ENCODE measurements at places on chromosomes 6 and 20.

- DNase-seq, result no peak
Observed at GRCh38 chr6:7432391-7433120, 42.9 kb downstream of the RIOK1 start.

GRCh38 chr6:138955262-138955661, 32.8 kb downstream of the REPS1 start:
- DNase-seq, result no peak

DNA sequence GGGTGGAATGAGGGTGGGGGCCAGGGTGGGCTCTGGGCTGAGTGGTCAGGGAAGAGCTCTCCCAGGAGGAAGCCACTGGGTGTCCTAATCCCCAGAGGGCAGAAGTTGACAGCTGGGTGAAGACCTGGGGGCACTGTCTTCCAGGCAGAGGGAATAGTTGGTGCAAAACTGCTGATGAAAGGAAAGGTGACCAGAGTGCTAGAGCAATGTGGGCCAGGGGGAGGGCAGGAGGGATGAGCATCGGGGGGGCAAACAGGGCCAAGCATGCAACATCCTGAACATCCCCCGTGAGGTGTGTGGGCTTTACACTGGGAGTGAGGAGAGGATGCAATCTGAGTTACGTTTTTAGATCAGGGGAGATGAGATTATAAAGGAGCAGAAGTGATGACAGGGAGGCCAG, 97.8 kb downstream of the NOL4L start:
- DNase-seq, result no peak

DNA sequence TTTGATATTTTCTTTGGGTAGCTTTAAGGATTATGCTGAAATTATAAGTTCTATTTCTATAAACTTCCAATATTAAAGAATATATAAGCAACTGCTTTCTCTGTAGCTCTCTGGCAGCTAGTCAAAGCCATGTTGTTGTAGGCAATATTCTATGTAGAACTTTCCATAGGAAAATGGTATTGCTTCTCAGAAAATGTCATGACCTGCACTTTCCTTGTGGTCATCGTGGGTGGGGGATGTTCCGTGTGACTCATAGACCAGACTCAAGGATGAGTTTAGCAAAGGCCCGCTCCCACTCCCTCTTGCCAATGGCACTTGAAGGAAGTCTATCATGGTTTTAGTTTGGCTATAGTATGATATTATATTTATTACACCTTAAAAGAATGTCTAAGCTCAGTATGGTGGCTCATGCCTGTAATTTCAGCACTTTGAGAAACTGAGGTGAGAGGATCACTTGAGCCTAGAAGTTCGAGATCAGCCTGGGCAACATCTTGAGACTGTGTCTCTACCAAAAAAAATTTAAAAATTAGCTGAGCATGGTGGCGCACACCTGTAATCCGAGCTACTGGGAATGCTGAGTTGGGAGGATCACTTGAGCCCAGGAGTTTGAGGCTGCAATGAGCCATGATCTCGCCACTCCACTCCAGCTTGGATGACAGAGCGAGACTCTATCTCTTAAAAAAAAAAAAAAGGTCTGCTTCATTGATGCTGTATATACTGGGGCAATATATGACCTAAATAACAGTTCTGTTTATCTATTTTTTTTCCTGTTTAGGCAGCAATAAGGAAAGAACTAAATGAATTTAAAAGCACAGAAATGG, 36.6 kb upstream of the LTV1 start:
- DNase-seq, result peak; percentile 2

DNA sequence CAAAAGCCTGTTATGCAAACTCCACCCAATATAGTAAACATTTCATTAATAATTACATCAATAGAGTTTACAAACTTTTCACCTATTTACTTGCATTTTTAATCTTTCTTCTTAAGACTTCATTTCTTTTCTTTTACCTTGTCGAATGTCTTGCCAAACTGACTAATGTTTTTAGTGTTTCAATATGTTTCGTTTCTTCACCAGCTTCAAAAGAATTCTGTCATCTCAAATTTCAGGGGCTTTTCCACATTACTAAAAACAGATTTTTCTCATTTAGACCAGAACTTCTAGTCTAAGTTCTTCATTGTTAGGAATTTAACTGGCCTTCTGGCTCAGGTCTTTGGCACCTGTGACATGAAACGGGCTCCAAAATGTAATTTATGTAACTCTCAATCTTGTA, 196.5 kb downstream of the ARHGAP18 start:
- DNase-seq, result no peak

DNA sequence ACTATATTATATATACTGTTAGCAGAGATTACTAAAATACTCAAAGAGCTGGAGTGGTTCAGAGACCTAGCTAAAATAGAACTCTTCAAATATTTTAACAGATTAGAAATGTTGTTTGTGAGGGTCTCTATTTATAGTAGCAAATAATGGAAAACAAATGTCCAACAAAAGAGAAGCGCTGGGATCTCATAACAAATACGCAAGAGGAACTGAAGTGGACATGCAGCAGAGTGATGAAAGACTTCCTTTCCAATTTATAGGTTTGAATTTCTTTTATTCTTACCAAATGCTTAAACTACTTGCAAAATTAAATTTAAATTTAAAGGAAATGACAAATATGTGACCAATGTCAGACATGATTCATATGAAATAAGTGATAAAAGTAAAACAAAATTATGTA, 49.9 kb downstream of the PIGU start:
- DNase-seq, result no peak

GRCh38 chr20:59824711-59825562, 108.5 kb downstream of the SYCP2 start:
- no peak for DNase-seq

GRCh38 chr6:34506718-34507117, 40.8 kb downstream of the PACSIN1 start:
- no peak for DNase-seq

DNA sequence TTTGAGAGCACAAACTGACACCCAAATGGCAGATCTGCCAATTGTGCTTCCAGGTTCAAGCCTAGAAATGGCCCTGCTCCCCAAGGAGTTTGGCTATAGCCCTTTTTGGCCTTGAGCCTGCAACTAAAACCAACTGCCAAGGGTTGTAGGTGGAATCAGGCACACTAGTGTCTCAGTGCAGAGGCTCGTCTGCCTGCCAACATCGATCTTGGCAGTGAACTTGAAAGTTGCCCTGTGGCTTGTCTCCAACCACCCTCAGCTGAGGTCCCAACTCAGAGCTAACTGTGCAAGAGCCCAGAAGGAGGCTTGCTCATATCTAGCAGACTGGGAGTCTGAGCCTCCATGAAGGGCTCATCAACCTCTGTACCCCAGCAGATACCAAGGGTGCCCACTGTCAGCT, 92.7 kb upstream of the GLP1R start:
- DNase-seq, result no peak

- no peak for DNase-seq
Observed at GRCh38 chr6:13252790-13253189, 75.5 kb downstream of the TBC1D7 start.

DNA sequence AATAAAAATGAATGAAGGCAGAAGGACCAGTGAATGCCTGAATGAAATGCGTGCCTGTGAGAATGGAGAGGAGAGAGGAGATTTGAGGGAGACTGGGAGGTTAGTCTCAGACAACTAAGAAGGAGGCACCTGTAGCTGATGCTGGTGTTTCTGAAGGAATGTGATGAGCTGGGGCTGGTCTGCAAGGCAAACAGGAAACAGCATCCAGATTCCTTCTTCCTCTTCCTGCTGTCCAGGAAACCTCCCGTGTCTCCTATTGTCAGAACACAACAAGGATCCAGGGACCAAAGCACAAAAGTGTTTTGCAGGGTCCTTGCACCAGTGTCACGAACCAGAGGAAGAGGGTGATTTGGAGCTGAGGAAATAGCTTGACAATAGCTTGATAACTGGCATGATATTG, 50.4 kb upstream of the TAB2 start:
- DNase-seq, result no peak

GRCh38 chr6:44049163-44049988, 77.9 kb downstream of the MRPL14 start:
- DNase-seq, result no peak

DNA sequence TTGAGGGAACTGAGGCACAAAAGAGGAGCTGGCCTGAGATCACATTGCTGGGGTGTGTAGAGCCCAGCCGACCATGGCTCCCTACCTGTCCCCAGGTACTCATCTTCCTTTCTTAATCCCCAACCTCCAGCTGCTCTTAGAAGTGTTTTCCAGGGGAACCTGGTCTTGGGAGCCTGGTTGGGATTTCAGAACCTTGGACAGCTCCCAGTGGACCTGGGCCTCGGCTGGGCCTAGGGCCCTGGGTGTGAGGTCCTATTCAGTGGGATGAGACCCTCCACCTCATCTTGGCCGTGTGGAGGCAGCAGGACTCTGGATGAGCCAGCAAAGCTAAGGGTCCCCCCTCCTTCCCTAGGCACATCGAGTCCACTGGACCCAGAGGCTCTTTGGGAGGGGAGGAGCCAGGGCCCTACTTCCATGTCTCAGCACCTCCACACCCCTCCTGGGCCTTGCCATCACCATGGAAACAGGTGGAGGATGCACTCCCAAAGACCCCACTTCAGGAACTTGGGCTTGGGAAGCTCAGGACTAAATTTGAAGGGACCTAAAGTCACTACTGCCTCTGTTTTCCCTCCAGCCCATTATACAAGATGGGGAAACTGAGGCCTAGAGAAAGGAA, 38.5 kb downstream of the DLGAP4 start:
- DNase-seq, result peak; percentile 5

- peak; percentile 2 for DNase-seq
Observed at GRCh38 chr6:80214436-80215022, 108.1 kb downstream of the BCKDHB start.

DNA sequence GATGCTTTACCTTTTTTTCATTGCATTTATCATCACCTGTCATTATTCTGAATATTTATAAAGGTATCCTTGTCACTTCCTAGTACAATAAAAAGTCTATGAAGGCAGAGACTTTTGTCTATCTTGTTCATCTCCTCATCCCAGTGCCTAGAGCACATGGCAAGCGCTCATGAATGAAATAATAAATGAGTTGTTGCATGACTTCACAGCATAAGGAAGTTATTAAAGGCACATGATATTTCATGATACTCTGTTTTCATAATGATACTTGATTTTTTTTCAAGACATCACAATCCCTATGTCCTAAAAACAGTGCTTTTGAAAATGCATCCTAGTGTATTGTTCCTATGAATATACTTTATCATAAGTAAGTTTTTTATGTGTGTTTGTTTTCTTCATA, 310.6 kb upstream of the RSPO3 start:
- no peak for DNase-seq

DNA sequence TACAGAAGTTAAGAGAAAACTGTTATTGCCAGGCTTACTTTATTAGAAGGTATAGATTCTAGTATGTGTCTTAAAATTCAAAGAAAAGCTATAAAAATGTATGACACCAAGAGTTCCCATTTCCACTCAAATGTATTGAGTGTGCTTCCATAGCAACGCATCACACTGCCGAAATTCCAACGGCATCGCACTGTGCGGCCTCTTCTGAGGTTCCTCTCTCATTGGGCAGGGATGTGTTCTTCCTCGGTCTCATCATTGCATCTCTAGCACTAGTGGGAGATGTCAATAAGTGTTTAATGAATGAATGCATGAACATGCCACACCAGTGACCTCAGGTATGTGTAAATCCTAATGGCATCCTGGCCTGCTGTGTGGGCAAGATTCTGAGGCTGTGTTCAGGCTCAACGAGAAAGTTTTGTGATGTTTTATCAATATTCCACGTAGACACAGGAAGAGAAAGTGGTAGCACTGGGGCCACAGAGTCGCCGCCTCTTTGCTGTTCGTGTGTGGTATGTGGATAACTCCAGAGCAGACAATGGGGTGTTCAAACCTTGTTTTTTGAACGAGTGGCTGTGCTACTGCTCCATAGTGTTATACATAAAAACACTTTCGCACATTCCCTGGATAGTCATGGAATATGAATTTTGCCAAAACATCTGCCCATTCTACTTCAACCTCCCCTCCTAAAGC, 171.6 kb downstream of the ADGB start:
- DNase-seq, result peak; percentile 3

- no peak for DNase-seq
Observed at GRCh38 chr6:77834591-77834996, 181.8 kb downstream of the MEI4 start.

GRCh38 chr6:96110878-96111277, 95.1 kb downstream of the FUT9 start:
- no peak for DNase-seq

- no peak for DNase-seq
Observed at GRCh38 chr20:50224531-50225255, 34.1 kb downstream of the CEBPB start.

GRCh38 chr20:58188527-58188926, 39.9 kb downstream of the ANKRD60 start:
- no peak for DNase-seq

DNA sequence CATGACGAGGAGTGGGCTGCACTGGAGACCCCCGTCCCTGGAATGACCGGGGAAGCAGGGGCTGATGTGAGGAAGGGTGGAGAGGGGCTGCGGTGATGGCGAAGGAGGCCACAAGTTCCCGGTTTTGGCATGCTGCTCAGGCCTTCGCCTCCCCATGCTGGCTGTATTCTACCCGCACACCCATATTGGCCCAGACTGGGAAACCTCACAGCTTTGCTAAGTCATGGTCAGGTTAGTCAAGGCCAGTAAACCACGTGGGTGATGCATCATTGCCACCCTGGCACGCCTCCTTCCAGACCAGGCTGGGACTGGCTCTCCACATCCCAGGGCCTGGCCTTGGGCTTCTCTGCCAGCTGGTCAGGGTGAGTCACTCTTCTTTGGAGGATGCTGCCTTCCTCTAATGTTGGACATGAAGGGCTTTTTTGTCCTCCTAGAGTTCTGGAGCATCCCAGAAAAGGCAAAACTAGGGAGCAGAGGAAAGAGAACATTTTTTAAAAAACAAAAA, 53.8 kb downstream of the PCNA start:
- no peak for DNase-seq

DNA sequence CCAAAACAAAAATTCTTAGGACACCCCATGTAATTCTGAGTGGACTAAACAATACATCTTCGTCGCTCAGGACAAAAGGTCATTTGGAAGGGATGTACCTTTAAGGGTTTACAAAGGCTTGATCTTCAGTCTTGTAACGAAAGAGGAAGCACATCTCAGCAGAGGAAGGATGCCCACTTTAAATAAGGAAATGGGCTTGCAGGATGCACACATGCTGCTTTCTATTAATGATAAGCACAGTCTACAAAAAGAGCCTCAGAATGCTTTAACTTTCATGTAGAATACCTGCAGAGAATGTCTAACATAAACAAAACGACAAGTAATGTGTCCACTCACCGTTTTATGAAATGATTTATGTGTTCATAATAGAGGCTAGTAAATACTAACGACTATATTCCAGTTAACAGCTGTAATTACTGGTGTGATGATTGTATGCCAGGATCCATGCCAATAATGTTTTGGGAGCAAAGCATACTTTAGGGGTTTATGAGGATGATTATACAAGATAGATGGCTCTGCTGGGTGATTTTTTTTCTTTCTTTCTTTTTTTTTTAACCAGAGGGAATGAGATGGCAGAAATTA, 216.9 kb downstream of the GMDS start:
- DNase-seq, result no peak
